ENCODE measurements at places on chromosomes 6 and 20. TPM values are rescaled to one million over a fixed set of nuclear protein-coding genes. Genes with fewer than 3 reads are reported as not detected.

GRCh38 chr6:133062696-133063306, 178.4 kb upstream of the EYA4 start:
- no peak overlapping the region for H3K27ac ChIP-seq
- H3K27me3 ChIP-seq = peaks cover 2% of the 10 kb centered on the region
- no peak overlapping the region for H3K4me3 ChIP-seq
- no peak for DNase-seq
- no peaks in the 10 kb centered on the region for H3K4me1 ChIP-seq
- H3K36me3 ChIP-seq = no peaks in the 10 kb centered on the region

DNA sequence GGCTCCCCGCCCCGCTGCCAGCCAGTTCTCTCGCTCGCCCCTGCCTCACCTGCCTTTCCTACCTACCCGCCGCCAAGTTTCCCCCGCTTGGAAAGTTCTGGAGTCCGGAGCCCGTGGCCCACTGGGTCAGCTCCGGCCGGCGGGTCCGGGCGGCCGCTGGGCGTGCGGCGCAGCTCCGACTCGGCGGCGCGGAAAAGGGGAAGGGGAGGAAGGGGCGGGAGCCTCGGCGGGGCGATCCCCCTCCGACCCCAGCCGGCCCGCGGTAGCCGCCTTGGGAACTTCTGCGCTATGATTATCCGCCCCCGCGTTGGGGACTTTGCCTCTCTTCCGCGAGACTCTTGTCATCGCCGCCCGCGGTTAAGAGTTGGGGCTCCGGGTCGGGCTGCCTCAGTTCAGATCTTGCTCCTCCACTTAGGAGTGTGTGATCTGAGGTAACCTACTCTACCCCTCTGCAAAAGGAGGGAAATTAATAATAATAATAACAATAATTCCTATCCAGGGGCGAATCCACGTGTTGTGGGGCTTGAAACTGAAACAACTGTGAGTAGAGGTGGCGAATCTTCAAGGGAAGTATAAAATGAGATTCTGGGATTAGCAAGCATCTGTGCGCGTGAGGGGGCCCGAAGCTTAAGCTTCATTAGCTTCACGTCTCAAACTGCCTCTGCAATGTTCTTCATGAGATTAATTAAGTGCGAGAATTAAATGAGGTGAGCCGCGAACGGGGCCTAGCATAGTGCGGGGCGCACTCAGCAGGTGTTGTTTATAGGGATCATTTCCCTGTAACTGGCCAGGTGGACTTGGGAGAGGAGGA, 30.8 kb downstream of the SF3B5 start:
- peaks cover 3% of the 10 kb centered on the region for H3K36me3 ChIP-seq
- H3K4me3 ChIP-seq = peak overlapping the region; percentile 84
- peaks cover 41% of the 10 kb centered on the region for H3K4me1 ChIP-seq
- no peaks in the 10 kb centered on the region for H3K27me3 ChIP-seq
- H3K27ac ChIP-seq = peak overlapping the region; percentile 83

DNA sequence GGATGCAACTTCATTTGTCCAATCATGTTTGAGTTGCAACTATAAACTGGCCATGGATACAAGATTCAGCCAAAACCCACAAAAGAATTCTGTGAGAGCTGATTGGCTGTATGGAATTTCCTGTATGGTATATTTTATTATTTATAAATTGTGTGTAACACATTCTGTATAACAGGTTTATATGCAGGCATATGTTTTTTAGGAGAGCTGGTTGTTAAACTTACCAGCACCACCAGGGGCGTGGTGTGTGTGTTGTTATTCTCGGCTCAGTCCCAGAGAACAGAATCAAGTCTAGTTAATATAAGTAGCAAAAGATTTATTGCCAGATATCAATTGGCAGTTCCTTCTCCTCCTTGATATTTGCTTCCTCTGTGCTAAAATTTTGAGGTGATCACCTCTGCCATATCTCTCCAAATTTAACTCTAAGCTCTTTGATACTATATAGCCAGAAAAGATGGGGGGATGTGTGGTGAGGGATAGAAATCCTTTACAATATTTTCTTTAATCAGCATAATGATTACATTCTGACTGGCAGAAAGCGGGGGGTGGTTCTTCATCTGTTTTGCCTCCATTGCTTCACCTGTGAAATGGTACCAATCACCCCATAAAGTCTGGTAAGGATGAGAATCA, 22.9 kb downstream of the CNBD2 start:
- H3K4me1 ChIP-seq = peaks cover 3% of the 10 kb centered on the region
- peak; percentile 37 for DNase-seq
- no peaks in the 10 kb centered on the region for H3K36me3 ChIP-seq
- H3K27ac ChIP-seq = no peak overlapping the region

DNA sequence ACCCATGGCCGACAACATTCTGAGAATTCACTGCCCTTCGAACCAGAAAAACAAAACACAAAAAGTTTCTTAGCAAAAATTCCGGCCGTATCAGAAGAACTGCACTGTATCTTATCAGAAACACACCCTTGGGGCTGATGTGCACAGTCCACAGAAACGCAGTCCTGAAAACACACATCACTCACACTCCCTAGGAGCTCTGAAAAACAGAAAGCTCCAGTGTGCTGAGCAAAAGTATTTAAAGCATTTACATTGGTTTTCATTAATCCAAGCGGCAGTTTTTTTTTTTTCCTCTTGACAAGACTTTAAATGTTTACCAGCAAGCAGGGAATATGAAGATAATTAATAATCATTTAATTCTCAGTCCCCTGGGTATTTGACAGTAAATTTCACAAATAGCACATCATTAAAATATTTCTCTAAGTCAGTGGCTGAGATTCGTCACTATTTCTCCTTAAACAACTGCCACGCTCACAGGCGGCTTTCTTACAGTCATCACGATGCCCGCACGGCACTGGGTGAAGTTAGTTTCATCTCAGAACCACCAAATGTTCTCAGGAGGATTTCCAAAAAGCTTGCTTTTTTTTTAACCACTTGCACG, 13.3 kb downstream of the NFATC2 start:
- peak overlapping the region; percentile 74 for H3K4me3 ChIP-seq
- peak overlapping the region; percentile 99 for H3K27ac ChIP-seq
- peaks cover 50% of the 10 kb centered on the region for H3K36me3 ChIP-seq

The PGC gene
- total RNA-seq = not detected

DNA sequence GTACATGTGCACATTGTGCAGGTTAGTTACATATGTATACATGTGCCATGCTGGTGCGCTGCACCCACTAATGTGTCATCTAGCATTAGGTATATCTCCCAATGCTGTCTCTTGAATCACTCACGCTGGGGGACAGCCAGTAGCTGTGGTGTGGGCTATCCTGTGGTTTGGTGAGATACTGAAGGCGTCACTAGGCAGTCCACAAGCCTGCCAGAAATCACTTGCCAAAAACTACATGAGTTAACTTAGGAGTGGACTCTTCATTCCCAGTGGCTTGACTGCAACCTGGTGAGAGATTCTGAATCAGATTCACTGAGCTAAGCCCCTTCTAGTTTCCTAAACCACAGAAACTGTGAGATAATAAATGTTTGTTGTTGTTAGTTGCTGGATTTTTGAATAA, 191.3 kb downstream of the TSHZ2 start:
- H3K27me3 ChIP-seq = peaks cover 2% of the 10 kb centered on the region
- no peak overlapping the region for H3K27ac ChIP-seq
- peaks cover 3% of the 10 kb centered on the region for H3K4me1 ChIP-seq

The BPIFB1 gene
- not detected for total RNA-seq

The TFAP2C gene
- total RNA-seq = not detected

- no peak overlapping the region for H3K4me3 ChIP-seq
- H3K4me1 ChIP-seq = no peaks in the 10 kb centered on the region
- H3K36me3 ChIP-seq = no peaks in the 10 kb centered on the region
- DNase-seq = no peak
- peaks cover 2% of the 10 kb centered on the region for H3K27me3 ChIP-seq
- no peak overlapping the region for H3K27ac ChIP-seq
These were observed 36.4 kb downstream of the RPP40 start for GRCh38 chr6:4967301-4968030.

GRCh38 chr6:4460586-4461475, 315.4 kb upstream of the CDYL start:
- DNase-seq = no peak
- no peaks in the 10 kb centered on the region for H3K36me3 ChIP-seq
- H3K27me3 ChIP-seq = peaks cover 7% of the 10 kb centered on the region
- H3K4me1 ChIP-seq = no peaks in the 10 kb centered on the region
- no peak overlapping the region for H3K27ac ChIP-seq

DNA sequence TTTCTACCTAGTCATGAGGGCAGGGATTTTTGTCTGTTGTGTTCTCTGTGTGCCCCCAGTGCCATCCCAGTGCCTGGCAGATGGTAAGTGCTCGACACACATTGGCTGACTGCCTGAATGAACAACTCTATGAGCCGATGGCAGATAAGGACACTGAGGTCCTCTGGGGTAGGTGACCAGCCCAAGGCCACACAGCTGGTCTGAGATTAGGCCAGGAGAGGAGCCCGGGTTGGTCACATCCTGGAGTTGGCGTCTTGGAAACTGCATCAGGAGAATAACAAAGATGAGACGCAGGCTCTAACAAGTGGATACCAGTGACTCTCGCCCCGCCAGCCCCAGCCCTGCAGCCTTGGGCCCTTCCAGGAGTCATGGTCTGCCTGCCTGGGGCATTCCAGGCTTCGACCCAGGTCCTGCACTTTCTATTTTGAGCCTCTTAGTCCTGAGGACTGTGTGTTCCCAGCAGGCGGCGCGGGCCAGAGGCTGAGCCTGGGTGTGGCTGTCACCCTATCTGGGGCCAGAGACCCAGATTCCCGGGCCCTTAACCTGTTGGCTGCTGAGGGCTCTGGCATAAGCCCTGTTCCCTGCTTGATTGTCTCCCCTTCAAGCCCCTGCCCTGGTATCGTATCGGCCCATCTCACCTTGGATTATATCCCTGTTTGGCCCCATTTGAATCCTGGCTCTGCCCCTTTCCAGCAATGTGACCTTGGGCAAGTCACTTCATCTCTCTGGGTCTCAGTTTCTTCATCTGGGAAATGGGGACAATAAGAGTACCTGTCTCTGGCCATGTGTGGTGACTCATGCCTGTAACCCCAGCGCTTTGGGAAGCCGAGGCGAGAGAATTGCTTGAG, 88.3 kb downstream of the CEBPB start:
- peaks cover 3% of the 10 kb centered on the region for H3K4me1 ChIP-seq
- H3K36me3 ChIP-seq = no peaks in the 10 kb centered on the region
- H3K27me3 ChIP-seq = peaks cover 1% of the 10 kb centered on the region
- no peak for DNase-seq
- no peak overlapping the region for H3K27ac ChIP-seq

DNA sequence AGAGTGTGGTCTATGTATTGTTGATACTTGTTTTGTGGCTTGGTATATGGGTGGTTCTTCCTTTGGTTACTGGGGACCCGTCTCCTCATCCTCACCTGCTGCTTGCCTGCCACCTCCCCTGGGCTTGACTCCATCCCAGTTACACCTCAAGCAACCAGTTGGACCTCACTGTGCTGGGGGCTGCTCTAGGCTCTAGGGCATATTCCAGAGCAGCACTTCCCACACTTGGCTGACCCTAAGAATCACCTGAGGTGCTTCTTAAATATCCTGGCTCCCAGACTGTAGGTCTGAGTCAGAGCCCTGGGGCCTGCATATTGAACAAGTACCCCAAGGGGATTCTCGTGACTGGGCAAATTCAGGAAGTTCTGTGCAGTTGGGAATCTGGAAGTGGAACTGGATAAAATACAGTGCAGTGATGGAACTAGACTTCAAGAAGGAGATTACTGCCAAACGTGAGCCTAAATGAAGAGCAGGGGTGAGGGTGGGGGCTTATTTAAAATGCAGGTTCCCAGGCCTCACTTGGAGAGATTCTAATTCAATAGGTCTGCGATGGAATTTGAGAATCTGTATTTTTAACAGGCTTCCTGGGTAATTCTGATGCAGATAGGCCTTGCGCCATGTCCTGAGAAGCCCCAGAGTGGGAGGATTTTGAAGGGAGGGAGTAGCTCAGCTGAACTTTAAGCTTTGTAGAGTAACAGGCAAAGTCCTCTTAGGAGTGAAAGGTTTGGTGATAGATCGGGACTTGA, 7.6 kb downstream of the SPATS1 start:
- DNase-seq = no peak
- no peaks in the 10 kb centered on the region for H3K36me3 ChIP-seq
- H3K4me3 ChIP-seq = no peak overlapping the region
- no peaks in the 10 kb centered on the region for H3K4me1 ChIP-seq
- peaks cover 6% of the 10 kb centered on the region for H3K27me3 ChIP-seq

- H3K4me1 ChIP-seq = no peaks in the 10 kb centered on the region
- H3K27me3 ChIP-seq = no peaks in the 10 kb centered on the region
- no peak overlapping the region for H3K4me3 ChIP-seq
- no peak for DNase-seq
- no peak overlapping the region for H3K27ac ChIP-seq
- no peaks in the 10 kb centered on the region for H3K36me3 ChIP-seq
These were observed 119.3 kb upstream of the CST7 start for GRCh38 chr20:24829649-24830370.

- no peak for DNase-seq
- no peak overlapping the region for H3K4me3 ChIP-seq
- peaks cover 2% of the 10 kb centered on the region for H3K27me3 ChIP-seq
- no peak overlapping the region for H3K27ac ChIP-seq
- H3K36me3 ChIP-seq = no peaks in the 10 kb centered on the region
These were observed 18.4 kb upstream of the RBBP8NL start for GRCh38 chr20:62445553-62446340.

- no peak for DNase-seq
- H3K27ac ChIP-seq = no peak overlapping the region
- H3K27me3 ChIP-seq = no peaks in the 10 kb centered on the region
- peaks cover 7% of the 10 kb centered on the region for H3K36me3 ChIP-seq
- H3K4me1 ChIP-seq = peaks cover 7% of the 10 kb centered on the region
These were observed 92.0 kb downstream of the JAG1 start for GRCh38 chr20:10581823-10582222.

The BEND6 gene
- not detected for total RNA-seq

GRCh38 chr6:31403283-31404060, at the start of gene MICA:
Gene MICA, plus strand, starts transcription at chr6:31403595. Its CDS starts 38 bp downstream, at chr6:31403633.
- peaks cover 57% of the 10 kb centered on the region for H3K4me1 ChIP-seq
- H3K4me3 ChIP-seq = peak within 1 kb of the TSS; percentile 81
- peaks cover 2% of the 10 kb centered on the region for H3K36me3 ChIP-seq

DNA sequence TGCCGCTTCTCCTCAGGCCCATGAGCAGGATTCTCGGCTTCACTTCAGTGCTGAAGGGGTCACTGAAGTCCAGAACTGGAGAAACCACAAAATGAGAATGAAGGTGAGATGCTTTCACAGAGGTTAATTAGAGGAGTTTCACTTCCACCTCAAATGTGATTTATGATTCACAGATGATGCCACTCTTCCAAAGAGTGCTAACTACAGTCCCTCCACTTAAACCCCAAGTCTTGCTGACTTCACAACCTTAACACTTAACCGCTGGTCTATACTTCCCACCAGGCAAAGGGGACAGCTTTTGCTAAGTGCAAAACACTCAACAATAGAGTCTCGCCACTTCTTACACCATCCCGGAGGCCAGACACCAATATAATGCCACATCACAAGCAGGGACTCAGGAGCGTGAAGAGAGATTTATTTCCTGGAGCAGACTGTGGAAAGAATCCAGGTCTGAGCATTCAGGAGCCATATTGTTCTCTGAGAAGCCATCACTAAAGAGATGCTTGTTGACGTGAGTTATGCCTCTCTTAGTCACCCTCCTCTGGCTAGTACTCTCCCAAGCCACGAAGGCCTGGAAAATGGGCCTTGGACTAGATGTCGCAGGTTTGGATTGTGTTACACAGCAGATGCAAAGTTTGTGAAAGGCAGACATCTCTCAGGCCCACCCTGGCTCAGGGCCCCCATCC, 24.4 kb downstream of the RRAGD start:
- H3K4me3 ChIP-seq = no peak overlapping the region
- H3K4me1 ChIP-seq = peaks cover 3% of the 10 kb centered on the region
- no peak overlapping the region for H3K27ac ChIP-seq

Data from activated CD8-positive, alpha-beta T cell treated with anti-CD3 and anti-CD28 coated beads for 36 hours (primary cell).